Endothelial cell (in vitro differentiated cells): ENCODE measurements at places on chromosomes 11 and 22.

GRCh38 chr22:18095101-18095805 is 15.4 kb upstream of the TUBA8 start:
- no peak for DNase-seq

GRCh38 chr11:110988671-110989070 is 256.9 kb upstream of the POU2AF2 start:
- DNase-seq = no peak

DNA sequence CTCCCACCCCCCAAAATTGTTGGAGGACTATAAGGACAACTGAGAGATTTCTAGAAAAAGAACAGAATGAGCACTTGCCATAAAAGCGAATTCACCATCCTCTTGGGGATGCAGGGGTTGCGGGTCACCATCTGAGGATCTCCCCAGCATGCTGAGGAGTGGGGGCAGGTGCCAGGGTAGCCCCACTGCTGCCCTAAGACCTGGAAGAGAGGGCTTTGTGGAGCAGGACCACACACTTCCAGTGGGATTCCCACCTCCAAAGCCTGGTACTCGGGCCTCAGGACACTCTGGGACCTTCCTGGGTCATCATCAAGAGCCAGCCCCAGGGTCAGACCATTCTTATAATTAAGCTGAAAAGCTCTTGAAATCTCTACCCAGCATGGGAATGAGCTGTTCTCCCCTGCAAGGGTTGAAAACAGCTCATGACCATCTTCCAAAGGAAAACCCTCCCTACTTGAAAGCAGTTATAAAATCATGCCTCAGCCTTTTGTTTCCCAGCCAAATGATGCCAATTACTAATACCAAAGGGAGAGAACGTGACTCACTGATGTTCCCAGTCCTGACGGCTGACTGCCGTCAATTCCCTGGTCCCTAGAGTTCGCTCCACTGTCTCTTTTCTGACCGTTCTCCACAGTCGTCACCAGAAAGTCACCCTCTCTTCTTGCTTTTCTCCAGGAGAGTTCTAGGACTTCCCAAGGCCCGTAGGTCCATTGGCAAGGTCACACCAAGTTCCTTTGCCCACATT is 76.8 kb upstream of the CREB3L1 start:
- DNase-seq = no peak

GRCh38 chr11:7414973-7415817 is 70.1 kb upstream of the OLFML1 start:
- DNase-seq = no peak

- DNase-seq = no peak
These were observed 68.3 kb upstream of the LINC01488 start for GRCh38 chr11:69413015-69413801.

DNA sequence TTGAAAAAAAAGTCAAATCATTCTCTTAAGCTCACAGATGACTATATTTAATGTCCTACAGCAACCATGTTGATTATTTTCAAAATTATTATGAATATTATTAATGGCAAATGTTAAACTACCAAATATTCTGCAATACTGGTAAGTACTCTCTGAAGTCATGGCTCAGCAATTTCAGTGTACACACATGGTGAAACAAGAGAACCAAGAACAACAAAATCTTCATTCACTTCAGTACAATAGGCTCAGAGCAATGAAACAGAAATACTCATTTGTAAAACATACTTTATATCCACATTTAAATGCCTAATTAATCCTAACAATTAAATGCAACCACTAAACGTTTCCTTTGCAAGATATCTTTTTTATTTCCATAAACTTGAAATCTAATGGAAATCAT is 347.2 kb downstream of the TTC28 start:
- DNase-seq = no peak

- peak; percentile 5 for DNase-seq
These were observed 195.2 kb upstream of the RAG2 start for GRCh38 chr11:36792996-36793914.
